GM19239 (cell line): ENCODE measurements at places on chromosomes 2 and 18.
A peak's percentile ranks its signal among the peaks of the same experiment; 100 is the strongest.

DNA sequence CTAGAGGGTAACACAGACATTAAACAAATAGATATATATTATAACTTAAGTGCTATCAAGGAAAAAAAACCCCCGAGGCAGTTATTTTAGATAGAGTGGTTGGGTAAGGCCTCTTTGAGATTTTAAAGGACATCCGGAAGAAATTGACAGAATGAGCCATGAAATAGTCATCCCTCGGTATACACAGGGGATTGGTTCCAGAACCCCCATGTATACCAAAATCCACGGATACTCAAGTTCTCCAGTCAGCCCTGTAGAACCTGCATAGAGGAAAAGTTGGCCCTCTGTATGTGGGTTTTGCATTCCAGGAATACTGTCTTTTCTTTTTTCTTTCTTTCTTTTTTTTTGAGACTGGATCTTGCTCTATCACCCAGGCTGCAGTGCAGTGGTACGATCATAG lies 2.0 kb downstream of the DHX57 start:
- no peak for DNase-seq

DNA sequence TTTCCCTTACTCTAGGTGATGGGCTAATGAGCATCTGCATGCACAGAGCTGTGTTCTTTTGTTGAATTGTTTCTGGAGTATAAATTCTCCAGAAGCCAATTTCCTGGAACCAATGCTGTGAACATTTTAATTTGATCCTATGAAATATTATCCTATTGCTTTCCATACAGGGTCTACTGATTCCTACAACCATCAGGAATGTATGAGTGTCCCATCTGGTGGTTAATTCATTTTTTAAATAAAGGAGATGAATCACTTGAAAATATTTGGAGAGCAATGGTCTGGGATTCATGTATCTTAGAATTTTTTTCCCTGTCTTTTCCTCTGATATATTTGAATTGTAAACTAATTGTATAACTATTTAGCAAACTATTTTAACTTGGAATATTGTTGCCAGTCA lies 14.0 kb downstream of the KIF5C start:
- DNase-seq, result no peak

DNA sequence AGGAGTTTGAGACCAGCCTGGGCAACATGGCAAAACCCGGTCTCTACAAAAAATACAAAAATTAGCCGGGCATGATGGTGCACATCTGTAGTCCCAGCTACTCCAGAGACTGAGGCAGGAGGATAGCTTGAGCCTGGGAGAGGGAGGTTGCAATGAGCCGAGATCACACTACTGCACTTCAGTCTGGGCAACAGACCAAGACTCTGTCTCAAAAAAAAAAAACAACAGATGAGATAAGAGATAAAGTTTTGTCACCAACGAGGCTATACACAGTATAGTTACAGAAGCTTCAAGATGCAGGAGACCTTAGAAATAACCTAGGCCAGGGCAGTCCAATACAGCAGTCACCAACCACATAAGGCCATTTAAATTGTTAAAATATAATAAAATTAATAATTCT lies 9.4 kb downstream of the FAM124B start:
- no peak for DNase-seq

DNA sequence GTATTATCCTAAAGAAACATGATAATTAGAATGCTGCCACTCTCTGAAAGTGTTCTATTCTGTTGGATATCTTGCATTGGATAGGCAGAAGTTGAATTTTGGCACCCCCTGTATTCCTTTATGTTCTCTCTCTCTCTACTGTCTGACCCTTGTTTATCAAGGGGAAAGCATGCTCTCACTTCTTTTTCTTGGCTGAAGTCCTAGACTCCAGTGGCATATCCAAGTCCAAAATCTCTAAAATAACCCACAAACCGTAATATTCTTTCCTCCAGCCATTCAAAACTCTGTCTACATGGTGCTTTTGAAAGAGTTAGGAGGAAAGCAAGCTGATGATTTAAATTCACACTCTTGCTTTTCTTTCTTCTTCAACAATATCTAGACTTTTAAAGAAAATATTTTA lies 669.7 kb downstream of the TDRD15 start:
- DNase-seq, result no peak

DNA sequence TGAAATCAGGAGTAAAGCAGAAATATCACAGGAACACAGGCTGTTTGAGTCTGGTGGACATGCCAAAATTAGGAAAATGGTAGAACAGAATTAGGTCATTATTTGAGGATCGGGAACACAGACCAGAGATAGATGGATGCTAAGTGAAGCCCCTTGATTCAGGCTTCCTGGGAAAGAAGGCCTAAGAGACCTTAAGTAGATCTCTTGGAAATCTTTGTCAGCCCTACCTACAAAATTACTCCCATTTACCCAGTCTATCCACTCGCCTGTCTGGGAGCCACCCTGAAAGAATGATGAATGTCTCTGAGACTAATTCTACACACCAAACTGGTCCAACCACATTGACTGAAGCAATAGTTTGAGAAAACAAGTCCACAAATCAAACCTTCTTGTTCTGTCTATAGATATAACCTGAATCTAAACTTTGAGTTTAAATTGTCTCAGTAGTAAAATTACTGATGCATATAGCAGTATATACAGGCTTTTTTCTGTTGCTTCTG lies 36.6 kb upstream of the TANK start:
- DNase-seq, result no peak

GRCh38 chr2:37602040-37602439 lies 69.4 kb downstream of the CDC42EP3 start:
- no peak for DNase-seq

DNA sequence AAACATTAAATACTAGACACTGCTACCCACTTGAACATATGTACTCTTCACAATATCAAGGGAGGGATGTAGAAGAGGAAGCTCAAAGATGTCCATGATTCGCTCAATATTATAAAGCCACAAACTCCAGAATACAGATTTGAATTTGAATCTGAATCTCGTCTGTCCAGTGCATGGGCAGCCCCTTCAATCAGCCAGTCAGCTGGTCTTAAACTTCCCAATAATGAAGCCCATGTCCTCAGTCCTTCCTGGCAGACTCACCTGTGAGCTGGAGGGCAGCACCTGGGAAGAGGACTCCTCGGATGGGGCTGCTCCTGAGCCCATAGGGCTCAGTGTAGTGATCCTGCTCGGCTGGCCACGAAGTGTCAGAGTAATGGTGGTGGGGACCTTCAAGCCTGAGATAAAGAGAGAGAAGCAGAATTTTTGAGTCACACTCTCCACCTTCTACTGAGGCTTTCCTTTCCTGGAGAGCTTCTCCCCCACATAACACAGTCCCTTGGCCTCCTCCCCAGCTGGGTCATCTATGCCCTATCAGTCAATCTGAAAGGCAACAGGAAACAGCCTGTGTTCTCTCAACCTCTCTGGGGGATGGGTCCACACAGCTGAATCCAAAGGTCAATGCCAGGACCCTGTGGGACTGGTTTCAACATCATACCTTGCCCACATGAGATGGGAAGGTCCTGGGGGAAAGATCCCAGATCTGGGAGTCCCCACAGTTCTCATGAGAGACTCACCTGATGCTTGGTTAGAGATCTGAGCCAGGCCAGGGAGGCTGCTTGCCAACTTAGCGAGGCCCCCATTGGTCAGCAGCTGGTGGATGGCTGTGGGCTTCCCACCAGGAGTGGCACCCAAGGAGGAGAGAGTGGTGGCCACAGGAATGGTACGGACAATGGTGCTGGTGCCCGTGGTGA lies 36.5 kb downstream of the KANSL3 start:
- DNase-seq, result no peak

- DNase-seq, result no peak
Measured at GRCh38 chr2:196591621-196592022, 47.9 kb upstream of the CCDC150 start.

GRCh38 chr2:124402274-124402673 lies 377.2 kb downstream of the CNTNAP5 start:
- no peak for DNase-seq

GRCh38 chr2:45739796-45740485 lies 88.5 kb downstream of the PRKCE start:
- DNase-seq, result no peak

- DNase-seq, result no peak
Measured at GRCh38 chr2:204923957-204924356, 378.7 kb downstream of the PARD3B start.

DNA sequence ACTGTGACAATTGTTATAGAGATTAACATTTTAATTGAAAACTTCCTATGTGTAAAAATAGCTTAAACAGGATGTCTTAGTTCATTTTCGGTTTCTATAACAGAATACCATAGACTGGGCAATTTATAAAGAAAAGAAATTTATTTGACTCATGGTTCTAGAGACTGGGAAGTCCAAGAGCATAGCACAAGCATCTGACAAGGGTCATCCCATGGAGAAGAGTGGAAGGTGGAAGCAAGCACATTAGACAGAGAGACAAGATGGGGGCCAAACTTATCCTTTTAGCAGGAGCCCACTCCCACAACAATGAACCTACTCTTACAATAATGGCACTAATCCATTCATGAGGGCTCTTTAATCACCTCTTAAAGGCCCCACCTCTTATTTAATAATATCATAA lies 100.3 kb downstream of the FAM161A start:
- no peak for DNase-seq

- DNase-seq, result no peak
Measured at GRCh38 chr18:10230072-10230471, 224.4 kb upstream of the APCDD1 start.

DNA sequence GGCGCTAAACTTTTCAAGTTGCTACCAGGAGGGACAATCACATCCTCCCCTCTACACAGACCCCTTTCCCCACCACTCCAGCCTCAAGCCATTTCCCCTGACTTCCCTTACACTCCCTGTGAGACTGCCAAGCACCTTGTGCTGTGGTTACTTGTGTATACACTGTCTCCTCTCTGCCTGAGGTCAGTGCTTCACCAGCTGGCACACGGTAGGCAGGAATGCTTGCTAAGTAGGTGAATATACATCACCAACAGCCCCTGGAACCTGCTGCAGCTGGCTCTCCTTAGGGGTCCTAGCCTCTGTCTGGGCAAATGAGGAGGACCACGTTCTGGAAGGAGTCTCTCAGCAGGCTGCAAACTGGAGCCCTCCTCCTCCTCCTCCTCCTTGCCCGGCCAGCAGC lies 38.3 kb upstream of the ACAA2 start:
- DNase-seq, result no peak

- DNase-seq, result no peak
Measured at GRCh38 chr2:30310955-30311354, 79.6 kb downstream of the LBH start.

DNA sequence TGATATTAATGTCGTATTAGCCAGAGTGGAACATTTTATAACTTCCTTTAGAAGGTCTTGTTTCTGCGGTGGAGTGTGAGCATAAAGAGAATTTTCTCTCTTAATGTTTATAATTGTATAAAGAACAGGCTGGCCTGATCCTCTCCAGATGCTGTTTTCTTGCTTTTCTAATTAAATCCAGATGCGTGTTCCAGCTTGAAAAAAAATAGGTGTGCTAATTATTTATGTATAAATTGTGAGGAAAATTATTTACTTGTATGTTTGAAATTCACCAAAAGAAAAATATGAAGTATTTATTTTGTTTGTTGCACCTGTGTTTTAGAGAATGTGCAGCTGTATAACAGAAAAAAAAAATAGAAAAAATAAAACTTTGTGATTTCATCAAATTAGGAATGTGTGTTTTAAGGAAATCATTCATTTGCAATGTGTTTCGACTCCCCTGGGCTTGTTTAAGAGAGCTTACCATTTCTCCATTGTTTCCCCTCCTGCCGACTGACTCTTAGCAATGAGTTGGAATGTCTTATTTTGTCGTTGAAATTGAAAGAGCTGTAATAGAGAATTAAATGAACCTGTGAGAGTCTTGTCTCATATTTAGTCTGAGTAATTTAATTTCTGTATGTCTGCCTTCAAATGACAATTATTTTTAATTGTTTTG lies 220.1 kb upstream of the NXPH2 start:
- no peak for DNase-seq

GRCh38 chr2:97714950-97715652 lies 1.7 kb downstream of the ZAP70 start:
- no peak for DNase-seq

- DNase-seq, result no peak
Measured at GRCh38 chr18:74699455-74699854, 101.8 kb downstream of the ZNF407 start.

DNA sequence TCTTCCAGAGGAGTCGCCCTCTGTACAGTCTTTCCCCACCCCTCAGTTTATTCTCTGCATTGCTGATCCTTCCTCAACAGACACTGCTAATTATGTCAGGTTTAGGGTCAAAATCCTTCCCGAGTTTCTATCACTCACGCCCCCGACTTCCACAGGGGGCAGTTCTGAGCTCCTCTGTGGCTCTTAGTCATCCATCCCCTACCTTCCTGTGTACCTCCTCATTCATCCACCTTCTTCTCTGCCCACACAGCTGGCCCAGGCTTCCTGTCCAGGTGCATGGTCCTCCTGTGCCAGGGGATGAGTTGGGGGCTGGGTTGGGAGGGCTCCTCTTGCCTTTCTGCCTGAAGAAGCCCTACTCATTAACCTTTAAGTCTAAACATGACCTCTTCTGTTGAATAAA lies 202.9 kb downstream of the ARL4C start:
- no peak for DNase-seq

DNA sequence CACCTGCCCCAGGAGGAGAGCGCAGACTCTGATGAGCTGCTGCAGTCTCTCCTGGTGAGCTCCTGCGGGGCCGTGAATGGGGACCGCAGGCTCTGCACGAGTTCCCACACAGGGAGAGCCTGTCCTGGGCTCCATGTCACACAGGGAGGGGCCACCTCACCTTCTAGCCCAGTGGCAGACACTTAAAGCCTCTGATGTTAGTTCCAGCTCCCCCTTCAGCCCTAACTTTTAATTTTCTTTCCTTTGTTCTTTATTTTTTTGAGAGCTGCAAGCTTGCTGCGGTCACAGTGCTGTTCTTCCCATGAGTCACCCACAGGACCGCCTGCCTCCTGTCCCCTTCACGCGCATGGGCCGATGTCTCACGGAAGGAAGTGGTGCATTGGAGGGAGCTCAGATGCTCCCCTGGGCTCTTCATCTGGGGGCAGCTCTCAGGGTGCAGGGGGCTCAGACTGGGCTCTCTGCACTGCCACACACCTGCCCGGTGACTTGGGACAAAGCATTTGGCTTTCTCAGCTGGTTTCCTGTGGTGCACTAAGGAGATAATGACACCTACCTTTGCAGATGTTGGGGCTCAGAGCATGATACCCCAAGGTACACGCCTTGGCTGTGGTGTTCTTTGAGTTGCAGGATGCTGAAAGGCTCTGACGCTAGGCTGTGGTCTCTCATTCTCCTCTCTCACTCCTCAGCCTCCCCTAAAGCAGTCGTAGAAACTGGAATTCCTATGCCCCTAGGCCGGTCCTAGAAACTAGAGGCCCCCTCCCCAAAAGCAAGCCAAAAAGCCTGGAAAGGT lies 37.2 kb upstream of the PXDN start:
- DNase-seq, result no peak

DNA sequence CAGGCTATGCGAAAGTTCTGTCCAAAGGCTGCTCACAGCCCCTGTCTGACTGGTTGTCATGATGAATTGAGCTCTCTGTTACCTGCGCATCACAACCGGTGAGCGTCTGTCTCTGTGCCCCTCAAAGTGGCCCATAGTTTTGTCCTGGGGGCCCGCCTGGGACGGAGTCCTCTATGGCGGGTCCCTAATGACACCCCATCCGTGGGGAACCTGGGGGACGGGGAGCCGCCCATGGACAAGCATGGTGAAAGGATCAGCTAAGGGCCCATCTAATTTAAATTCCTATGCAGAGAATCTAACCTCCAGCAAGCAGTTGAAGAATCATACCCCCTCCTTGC lies 473 bp downstream of the ELMOD3 start:
- DNase-seq, result peak; percentile 10
